ENCODE measurements at places on chromosomes 7 and 10.

DNA sequence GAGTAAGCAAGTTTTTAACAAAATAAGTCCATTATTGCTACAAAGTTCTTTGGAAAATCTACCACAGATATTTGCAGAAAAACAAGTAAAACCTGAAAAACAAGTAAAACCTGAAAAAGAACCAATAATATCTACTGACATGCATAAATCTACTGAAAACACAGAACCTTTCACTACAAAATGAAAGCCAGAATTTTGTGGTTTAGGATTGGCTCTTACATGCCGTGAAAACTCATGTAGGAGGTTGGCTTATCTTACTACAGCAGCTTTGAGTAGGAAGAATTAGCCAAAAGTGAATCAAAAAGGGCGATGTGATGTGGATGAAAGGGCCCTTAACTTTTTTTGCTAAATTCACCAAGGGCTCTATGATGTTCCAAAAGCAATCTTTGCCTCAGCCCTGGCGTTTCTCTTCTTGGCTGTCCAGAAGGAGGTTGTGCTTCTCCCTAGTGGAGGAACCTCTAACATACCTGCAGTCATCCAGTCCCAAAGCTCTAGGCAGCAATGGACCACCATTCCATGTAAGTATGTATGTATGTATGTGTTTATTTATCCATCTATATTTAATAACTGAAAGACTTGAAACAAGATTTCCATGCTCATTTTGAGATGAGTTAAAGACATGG is 93.5 kb upstream of the ZNF804B start:
- no peak for DNase-seq

DNA sequence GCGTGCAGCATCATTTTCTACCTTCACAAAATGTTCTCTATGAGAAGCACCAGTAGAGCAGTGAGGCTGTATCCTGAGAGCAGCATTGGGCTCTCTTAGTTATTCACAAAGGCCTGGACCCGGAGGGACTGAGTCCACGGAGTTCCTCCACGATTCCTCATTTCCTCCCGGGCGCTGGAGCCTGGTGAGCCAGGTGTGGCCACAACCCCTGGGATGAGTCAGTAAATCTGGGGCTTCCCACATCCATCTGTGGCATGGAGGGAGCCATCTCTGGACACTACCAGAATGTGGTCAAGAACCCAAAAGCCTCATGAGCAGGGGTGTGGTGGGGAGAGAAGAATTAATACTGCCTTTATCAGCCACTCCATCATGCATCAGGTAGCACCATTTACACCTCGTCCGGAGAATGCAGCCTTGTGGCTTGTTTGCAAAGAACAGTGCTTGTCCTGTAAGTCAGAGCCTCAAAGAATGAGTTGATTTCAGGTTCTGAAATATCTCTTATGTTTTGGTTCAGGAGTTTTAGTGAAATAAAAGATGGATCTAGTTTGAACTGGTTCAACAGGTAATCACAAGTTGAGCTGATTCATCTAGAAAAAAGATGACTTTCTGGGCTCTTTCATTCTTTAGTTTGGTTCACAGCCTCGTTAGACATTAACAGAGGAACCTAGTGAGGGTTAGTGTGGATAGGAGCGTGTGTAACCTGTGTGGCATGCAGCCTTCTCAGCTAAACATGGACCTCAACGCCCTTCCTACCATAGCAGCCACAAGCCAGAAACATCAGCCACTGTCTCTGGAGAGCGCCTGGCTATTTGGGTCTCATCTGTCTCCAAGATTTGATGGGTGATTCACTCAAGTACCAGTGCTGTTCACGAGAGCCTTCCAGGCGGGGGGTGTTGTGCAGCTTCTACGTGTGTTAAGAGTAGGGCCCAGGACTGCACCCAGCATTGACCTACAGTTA is 95.2 kb downstream of the WDR37 start:
- DNase-seq: no peak

DNA sequence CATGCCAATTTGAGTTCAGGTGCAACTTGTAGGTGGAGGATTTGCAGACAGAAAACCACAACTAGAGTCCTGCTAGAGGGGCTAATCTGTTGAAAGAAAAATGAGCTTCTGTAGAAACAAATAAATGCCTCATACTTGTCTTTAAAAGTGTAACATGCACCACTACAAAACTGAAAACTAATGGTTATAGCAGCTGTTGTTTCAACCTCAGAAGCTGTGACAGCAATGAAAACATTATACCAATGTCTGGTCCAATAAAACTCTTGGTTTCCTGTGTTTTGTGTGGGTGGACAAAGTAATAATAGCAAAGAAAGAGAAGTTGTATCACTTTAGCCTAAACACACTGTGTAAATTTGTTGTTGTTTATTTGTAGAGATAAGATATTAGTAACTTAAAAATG is 3.4 kb upstream of the PPP1R9A start:
- no peak for DNase-seq

GRCh38 chr7:102262546-102262945 is 24.1 kb upstream of the SH2B2 start:
- no peak for DNase-seq

DNA sequence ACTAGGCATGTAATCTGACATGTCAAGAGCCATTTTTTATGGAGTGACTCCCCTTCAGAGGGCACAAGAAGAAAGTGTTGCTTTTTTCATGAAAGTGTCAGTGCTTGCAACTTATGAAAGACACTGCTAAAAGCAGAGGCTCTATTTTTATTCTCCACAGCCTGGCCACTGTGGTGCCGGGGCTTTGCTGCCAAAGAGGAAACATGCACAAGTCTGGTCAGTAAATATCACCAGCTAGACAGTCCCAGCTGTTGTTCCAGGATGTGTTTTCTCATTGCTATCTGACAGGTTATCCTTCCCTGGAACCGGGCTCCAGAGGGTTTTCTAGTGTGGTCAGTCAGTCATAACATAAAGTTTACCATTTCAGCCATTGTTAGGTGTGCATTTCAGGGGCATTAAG is 180.7 kb upstream of the PITRM1 start:
- DNase-seq: no peak

GRCh38 chr7:150766334-150766709 is 29.1 kb downstream of the GIMAP5 start:
- DNase-seq: no peak

- no peak for DNase-seq
These were observed at the start of gene PPP1R17 for GRCh38 chr7:31687024-31687748. PPP1R17 (plus strand) TSS chr7:31687215; CDS start chr7:31692442, 5,227 bp downstream.

GRCh38 chr10:27319752-27320431 is 79.3 kb upstream of the ACBD5 start:
- peak; percentile 7 for DNase-seq

DNA sequence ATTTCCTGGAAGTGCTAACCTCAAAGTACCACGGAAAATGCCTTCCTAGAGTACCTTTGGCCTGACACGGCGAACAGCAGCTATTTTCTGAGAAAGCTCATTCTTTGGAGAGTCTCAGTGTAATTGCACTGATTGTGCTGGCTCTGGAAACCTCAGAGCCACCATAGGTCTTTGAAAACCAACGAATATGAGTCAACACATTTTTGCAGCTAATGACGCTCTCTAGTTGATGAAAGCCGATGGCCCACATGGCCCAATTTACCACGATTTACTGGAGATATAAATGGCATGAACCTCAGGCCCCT is 187.1 kb downstream of the ADARB2 start:
- DNase-seq: no peak

GRCh38 chr10:28897617-28898464 is 220.5 kb downstream of the BAMBI start:
- DNase-seq: no peak

DNA sequence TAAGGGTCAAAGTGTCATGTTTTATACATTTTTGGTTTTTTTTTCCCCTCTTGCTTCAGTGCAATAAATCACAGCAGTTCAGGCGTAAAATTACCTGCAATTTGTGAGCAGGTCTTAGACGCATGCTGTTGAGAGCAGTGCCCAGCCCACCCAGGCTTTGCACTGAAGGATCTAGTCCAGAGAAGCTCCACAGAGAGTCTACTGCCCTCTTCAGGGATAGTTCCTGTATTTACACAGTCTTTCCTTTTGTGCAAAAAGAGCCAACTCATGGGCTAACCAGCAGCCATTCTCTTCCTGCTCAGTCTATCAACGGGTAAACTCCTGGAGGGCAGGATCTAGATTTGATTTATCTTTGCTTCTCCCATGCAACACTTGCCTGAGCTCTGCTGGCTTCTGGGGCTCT is 82.2 kb upstream of the NAMPT start:
- DNase-seq: no peak

Measured in AG09309 (cell line).